ENCODE measurements at places on chromosomes 1 and 21.
A peak's percentile ranks its signal among the peaks of the same experiment; 100 is the strongest.

- DNase-seq, result no peak
Observed at GRCh38 chr1:185439727-185440415, 122.8 kb upstream of the IVNS1ABP start.

DNA sequence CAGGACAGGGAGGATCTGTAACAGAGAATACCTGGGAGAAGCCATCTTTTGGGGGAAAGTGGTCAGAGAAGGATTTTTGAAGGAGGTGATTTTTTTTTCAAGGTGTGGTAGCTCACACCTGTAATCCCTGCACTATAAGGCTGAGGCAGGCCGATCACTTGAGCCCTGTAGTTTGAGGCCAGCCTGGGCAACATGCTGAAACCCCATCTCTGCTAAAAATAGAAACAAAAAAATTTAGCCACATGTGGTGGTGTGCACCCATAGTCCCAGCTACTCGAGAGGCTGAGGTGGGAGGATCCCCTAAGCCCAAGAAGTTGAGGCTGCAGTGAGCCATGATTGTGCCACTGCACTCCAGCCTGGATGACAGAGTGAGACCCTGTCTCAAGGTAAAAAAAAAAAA is 67.4 kb upstream of the ARTN start:
- DNase-seq, result no peak

GRCh38 chr1:94084085-94084484 is 36.9 kb downstream of the ABCA4 start:
- no peak for DNase-seq

DNA sequence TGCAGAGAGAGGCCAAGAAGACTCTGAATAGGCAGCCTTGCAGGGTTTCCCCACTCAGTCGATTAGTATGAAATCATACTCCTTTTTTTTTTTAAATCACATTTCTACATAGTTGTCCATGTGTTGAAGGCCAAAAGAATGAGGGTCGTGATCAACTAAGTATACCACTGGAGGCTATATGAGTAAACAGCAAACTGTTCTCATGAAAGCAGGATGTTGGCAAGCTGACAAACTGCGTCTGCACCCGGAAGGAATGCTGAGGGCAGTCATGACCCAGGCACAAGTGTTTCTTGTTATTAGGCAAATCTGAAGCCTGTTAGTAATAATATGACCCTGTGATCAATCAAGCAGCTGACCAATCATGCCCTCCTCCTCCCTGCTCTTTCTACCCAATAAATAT is 213.2 kb downstream of the USH2A start:
- DNase-seq, result no peak

DNA sequence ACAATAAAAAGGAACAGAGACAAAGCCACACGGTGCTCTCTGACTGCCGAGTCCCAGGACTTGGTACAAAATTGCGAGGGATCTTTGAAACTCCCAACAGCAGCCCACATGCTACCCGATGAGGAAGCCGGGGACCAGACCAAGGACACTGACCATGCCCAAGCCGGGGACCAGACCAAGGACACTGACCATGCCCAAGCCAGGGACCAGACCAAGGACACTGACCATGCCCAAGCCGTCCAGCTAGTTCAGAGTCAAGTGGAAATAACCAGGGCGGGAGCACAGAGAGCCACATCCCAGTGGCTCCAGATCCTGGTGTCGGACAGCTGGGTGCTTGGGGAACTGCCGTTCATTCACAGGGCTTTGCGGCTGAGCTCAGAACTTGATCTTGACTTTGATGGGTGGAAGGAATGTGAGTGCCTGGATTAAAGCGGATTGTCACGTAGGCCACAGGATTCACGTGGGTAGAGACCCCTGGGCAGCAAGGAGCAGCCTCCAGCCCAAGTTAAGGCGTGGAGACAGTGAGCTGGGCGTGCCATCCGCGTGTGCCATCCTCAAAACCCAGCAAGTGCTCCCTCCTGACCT is 16.5 kb upstream of the TRAPPC10 start:
- no peak for DNase-seq

- no peak for DNase-seq
Observed at GRCh38 chr1:159823406-159823805, 3.3 kb upstream of the SLAMF8 start.

DNA sequence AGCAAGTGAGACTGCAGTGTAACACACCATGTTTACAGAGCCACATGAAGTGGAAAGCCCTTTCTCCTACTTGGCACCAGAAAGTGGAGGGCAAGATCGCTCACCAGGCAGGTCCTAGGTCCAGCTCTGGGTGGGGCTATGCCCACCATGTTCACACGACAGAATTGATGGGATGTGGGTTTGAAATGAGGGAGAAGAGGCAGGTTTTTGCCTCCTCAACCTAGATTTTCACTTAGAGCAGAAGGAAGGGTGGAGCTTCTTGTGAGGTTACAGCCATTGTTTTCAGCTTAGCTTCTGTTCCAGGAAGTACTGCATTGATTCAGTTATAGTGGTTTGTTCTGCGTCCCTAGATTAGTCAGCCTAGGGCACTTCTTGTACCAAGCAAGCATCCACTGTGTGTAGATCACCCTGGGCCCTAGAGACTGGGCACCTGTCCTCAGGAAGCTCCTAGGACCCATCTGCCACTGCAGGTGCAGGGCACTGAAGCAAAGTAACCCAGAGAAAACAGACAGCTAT is 2.3 kb downstream of the CD53 start:
- DNase-seq, result peak; percentile 78

- no peak for DNase-seq
Observed at GRCh38 chr1:39441797-39442196, 49.6 kb upstream of the BMP8A start.

DNA sequence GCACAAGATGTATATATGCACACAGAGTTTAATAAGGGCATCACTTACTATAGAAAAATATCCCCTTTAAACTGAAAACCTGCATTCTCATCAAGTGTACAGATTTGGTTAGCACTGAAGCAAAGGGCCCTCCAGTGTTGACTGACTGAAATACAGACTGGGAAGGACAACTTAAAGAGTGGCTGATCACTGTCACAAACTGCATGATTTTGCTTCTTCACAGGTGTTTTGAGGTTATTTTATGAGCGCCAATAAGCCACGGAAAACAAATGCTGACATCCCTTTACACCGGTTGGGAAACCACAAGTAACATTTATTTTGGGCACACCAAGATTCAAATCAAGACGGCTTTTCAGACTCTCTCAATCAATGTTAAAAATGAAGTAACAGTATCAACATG is 30.9 kb upstream of the RAP1GAP start:
- DNase-seq, result no peak

DNA sequence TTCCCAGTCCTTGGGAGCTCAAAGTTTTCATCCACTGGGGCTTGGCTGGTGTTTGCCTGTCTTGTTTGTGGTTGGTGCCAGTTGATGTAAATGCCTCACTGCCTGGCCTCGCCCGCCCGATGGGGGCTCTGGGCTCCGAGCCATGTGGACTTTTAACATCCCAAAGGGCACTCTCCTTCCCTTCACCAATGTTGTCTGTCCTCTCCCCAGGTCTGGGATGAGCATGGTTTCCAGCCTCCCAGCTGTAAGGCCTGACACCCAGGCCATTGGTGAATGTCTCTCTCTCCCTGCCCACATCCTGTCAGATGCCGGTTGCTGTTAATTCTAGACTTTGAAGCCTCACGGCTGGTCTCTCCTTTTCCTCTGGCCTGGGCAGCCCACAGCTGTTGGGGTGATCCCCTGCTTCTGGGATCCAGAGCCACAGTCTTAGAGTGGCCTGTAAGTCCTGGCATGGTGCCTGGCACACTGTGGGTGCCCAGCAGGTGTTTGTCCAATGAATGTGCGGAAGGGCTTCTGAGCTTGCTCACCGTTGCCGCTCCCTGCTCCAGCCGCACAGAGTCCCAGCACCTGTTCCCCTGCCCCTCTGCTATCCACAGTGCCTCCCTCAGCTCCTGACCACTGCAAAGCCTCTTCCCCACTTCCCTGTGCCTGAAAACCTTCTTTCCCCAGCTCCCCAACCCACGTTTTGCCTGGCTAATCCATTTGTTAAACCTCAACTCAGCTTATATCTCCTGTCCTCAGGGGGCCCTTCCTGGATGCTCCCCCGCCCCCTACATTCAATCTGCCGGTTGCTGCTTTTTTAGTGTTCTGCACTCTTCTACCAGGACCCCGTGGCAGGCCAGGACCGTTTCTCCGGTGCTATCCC is 3.3 kb upstream of the C1orf174 start:
- DNase-seq, result peak; percentile 88

All from OCI-LY7 (cell line).